ENCODE measurements at places on chromosomes 2 and 18.

DNA sequence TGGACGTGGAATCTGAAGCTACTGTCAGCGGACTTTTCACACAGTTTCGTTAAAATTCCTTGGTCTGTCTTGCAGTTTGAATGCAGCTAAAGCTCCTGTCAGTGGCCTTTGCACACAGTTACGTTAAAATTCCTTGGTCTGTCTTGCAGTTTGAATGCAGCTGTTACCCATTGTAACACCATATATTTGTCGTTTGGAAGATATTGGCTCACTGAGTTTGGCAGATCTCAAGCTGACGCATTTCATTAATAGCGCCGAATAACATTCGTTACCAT is 1.0 kb downstream of the LIMS1 start:
- DNase-seq, result no peak

DNA sequence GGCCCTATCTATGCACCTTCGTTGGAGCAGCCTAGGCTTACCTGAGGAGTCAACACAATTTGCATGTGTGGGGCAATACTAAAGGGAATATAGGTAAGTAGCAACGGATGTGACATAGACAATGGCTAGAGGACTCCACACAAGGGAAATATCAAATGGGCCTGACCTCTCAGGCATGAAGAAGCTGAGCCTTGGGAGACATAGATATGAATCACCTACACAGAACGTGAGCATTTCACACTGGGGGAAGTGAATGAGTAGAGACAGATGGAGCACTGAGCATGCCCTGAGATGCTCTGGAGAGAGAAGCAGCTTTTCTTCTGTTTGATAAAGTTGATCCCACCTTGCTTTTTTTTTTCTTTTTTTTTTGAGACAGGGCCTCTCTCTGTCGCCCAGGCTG is 97.9 kb downstream of the ATL2 start:
- DNase-seq, result no peak

DNA sequence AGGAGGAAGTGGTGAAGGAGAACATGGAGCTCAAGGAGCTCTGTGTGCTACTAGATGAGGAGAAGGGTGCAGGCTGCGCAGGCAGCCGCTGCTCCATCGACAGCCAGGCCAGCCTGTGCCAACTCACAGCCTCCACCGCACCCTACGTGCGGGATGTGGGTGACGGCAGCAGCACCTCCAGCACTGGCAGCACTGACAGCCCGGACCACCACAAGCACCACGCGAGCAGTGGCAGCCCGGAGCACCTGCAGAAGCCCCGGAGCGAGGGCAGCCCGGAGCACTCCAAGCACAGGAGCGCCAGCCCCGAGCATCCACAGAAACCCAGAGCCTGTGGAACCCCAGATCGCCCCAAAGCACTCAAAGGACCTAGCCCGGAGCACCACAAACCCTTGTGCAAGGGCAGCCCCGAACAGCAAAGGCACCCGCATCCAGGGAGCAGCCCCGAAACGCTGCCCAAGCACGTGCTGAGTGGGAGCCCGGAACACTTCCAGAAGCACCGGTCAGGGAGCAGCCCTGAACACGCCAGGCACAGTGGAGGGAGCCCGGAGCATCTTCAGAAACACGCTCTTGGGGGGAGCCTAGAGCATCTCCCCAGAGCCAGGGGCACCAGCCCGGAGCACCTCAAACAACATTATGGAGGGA is 9.0 kb downstream of the CCDC85A start:
- DNase-seq, result no peak

DNA sequence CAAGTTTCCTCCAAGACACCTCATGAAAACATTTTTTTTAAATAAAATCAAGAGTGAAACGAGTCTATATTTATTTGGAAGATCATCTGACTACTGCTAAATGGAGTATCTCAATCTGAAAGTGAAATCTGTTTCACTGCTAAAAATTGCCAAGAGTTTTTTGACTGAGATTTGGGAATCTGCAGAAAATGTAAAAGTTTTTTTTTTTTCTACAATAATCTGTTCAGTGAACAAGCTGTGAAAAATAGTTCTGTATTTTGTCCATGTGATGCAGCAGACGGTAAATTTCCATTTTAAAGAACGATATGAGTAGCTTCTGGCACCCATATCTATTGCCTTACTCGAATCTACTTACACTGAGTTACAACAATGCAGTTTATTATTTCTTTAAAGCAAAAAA is 519.7 kb downstream of the PLCL1 start:
- DNase-seq, result no peak

- no peak for DNase-seq
Observed at GRCh38 chr2:219142329-219142728, 18.3 kb downstream of the NHEJ1 start.

- no peak for DNase-seq
Observed at GRCh38 chr18:24514439-24514838, 54.0 kb downstream of the HRH4 start.

GRCh38 chr18:79863161-79864005 is 65.6 kb downstream of the KCNG2 start:
- DNase-seq, result no peak
